ENCODE measurements at places on chromosomes 5 and 9.
A peak's percentile ranks its signal among the peaks of the same experiment; 100 is the strongest.

GRCh38 chr5:153952057-153952456 is 86.7 kb downstream of the FAM114A2 start:
- no peak for DNase-seq

- DNase-seq = no peak
These were observed 215.2 kb upstream of the SNX2 start for GRCh38 chr5:122559676-122560075.

DNA sequence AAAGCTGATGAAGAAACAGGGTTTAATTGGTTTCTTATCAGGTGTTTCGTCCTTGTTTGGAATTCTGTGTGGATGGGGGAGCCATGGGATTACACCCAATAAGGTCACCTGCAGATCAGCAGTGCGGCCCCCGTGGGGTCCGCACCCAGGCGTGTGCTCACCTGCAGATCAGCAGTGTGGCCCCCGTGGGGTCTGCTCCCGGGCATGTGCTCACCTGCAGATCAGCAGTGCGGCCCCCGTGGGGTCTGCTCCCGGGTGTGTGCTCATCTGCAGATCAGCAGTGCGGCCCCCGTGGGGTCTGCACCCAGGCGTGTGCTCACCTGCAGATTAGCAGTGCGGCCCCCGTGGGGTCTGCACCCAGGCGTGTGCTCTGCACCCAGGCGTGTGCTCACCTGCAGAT is 41.7 kb upstream of the CEP72 start:
- no peak for DNase-seq

DNA sequence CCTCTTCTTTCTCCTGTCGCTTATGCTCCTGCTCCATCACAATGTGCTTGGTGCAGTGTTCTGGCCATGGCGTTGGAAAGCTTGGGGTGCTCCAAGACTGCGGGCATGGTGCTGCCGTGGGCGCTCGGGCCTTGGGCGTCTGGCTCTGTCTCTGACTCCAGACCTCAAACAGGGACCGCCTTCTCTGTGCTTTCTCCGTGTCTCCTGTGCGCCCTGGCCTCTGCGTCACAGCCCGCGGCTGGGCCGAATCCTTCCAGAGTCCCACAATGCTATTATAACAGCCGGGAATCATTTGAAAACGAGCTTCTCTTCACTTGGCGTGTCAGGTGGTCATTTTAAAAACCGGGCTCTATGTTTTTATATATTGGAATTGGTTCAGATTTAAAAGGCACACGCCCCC is 32.4 kb upstream of the PUM3 start:
- no peak for DNase-seq

- peak; percentile 87 for DNase-seq
These were observed at the start of gene RETREG1 for GRCh38 chr5:16616536-16617273. TSS of gene RETREG1 (minus strand) at chr5:16616997. CDS start at chr5:16616971, 26 bp downstream.

All from CD4-positive, alpha-beta T cell treated with Interleukin-1 beta for 1 hour (primary cell).